ENCODE measurements at places on chromosomes 11 and 22.

GRCh38 chr22:29477723-29478318, 2.2 kb upstream of the NEFH start:
- DNase-seq, result no peak

- no peak for DNase-seq
Observed at GRCh38 chr11:43447151-43447550, 88.4 kb downstream of the TTC17 start.

- no peak for DNase-seq
Observed at GRCh38 chr11:22536071-22536470, 89.6 kb downstream of the FANCF start.

GRCh38 chr11:98434296-98434695, 586.5 kb upstream of the CNTN5 start:
- DNase-seq, result no peak

GRCh38 chr11:60887556-60887955, 18.8 kb downstream of the PRPF19 start:
- no peak for DNase-seq

- no peak for DNase-seq
Observed at GRCh38 chr11:2708151-2708581, 8.4 kb upstream of the KCNQ1OT1 start.

All from stimulated activated CD4-positive, alpha-beta T cell treated with anti-CD3 and anti-CD28 coated beads, Interleukin-12 subunit alpha, Interleukin-12 subunit beta, amount 100 ng/mL, for 24 hours (primary cell).